ENCODE measurements at places on chromosomes 11 and 22.

- DNase-seq = no peak
- H3K27me3 ChIP-seq = no peaks in the 10 kb centered on the region
- H3K4me1 ChIP-seq = no peaks in the 10 kb centered on the region
- H3K4me3 ChIP-seq = no peak overlapping the region
Observed at GRCh38 chr11:123221096-123221561, 26.1 kb upstream of the CLMP start.

- H3K4me1 ChIP-seq = no peaks in the 10 kb centered on the region
- no peak overlapping the region for H3K4me3 ChIP-seq
- peaks cover 30% of the 10 kb centered on the region for H3K36me3 ChIP-seq
- DNase-seq = peak; percentile 50
- no peaks in the 10 kb centered on the region for H3K27me3 ChIP-seq
Observed at GRCh38 chr11:117410861-117411710, 83.4 kb downstream of the CEP164 start.

GRCh38 chr11:66359662-66360087 is 11.9 kb downstream of the SLC29A2 start:
- H3K27me3 ChIP-seq = no peaks in the 10 kb centered on the region
- no peaks in the 10 kb centered on the region for H3K36me3 ChIP-seq

GRCh38 chr11:104465321-104465720 is 301.4 kb upstream of the PDGFD start:
- no peaks in the 10 kb centered on the region for H3K36me3 ChIP-seq
- DNase-seq = no peak
- H3K4me1 ChIP-seq = no peaks in the 10 kb centered on the region
- H3K4me3 ChIP-seq = no peak overlapping the region
- no peak overlapping the region for H3K27ac ChIP-seq

- H3K36me3 ChIP-seq = no peaks in the 10 kb centered on the region
- H3K27ac ChIP-seq = no peak overlapping the region
- DNase-seq = no peak
- no peaks in the 10 kb centered on the region for H3K27me3 ChIP-seq
Observed at GRCh38 chr11:30317030-30317429, 5.9 kb upstream of the ARL14EP start.

- no peak for DNase-seq
- H3K27me3 ChIP-seq = no peaks in the 10 kb centered on the region
- no peaks in the 10 kb centered on the region for H3K36me3 ChIP-seq
- peaks cover 13% of the 10 kb centered on the region for H3K4me1 ChIP-seq
Observed at GRCh38 chr22:17633998-17634323, 4.6 kb upstream of the BCL2L13 start.

All from upper lobe of right lung (tissue), 1 donor.